ENCODE measurements at places on chromosomes 16 and 17.
A peak's percentile ranks its signal among the peaks of the same experiment; 100 is the strongest.

DNA sequence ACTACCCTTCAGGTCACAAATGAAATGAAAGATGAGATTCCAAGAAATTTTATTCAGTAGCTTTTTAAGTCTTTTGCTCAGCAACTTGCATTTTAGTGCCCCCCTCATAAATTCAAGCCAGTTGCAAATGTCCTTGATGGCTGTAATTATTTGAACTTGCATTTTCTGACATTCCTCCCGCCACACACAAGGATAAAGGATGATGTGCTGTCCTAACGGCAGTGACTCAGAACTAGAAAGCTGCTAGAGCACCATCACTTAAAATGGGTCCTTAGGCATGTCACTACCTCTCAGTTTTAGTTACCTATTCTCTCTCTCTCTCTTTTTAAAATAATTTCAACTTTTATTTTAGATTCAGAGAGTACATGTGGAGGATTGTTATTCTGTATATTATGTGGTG, 306.7 kb downstream of the CNTNAP4 start:
- no peak for DNase-seq

DNA sequence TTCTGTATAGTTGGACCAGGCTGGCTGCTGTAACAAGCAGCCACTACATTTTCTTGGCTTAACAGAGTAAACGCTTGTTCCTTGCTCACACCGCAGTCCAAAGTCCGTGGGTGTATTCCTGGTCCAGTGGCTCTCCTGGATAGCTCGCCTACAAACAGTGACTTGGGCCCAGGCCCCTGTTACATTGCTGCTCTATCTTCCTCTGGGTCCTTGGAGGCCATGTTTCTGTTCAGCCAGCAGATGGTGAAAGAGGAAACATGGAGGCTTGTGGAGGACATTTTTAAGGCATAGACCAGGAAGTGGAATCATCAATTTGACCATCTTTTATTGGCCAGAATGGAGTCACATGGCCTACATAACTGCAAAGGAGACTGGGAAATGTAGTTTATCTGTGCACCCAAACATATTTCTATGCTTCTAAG, 55.1 kb downstream of the ATP2C2 start:
- DNase-seq, result no peak

DNA sequence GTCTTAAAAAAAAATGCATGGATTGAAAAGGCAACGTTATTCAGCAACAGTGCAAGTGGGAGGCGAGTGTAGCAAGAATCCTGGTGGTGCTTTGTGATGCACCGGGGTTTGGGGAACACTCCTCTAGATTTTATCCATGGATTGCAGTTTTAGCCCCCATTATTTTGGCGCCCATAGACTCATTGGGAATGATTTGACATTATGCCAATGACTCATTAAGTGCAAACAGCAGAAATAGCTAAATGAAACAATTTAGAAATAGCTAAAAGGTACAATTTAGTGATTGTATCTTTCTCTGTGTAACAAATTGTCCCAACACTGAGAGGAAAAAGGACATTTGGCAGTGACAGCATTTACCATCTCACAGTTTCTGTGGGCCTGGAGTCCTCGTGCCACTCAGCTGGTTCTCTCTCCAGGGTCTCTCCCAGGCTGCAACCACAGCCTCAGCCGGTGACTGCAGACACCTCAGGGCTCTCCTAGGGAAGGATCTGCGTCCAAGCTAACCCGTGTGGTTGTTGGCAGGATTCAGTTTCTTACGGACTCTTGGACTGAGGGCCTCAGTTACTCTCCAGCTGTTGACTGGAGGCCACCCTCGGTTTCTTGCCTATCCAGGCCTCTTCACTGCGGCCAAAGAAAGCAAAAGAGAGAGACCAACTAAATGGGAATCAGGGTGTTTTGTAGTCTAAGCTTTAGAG, 398.7 kb downstream of the SNX29 start:
- no peak for DNase-seq

DNA sequence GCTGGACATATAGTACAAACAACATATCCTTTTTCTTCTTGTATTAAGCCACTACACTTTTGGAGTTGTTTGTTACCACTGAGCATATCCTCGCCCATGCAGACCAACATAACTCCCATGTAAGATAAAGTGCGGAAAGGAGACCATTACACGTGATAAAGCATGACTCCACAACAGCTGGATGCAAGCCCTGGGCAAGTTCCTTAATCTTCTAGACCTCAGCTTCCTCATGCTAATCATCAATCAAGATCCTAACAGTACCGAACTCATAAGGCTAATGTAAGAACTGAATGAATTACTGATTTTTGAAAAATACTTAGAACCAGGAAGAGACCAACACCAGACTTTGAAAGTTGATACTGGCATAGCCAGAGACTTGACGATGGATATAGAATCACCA, 47.0 kb upstream of the GSG1L start:
- peak; percentile 6 for DNase-seq

GRCh38 chr17:80783971-80784370, 207.7 kb upstream of the CHMP6 start:
- no peak for DNase-seq

DNA sequence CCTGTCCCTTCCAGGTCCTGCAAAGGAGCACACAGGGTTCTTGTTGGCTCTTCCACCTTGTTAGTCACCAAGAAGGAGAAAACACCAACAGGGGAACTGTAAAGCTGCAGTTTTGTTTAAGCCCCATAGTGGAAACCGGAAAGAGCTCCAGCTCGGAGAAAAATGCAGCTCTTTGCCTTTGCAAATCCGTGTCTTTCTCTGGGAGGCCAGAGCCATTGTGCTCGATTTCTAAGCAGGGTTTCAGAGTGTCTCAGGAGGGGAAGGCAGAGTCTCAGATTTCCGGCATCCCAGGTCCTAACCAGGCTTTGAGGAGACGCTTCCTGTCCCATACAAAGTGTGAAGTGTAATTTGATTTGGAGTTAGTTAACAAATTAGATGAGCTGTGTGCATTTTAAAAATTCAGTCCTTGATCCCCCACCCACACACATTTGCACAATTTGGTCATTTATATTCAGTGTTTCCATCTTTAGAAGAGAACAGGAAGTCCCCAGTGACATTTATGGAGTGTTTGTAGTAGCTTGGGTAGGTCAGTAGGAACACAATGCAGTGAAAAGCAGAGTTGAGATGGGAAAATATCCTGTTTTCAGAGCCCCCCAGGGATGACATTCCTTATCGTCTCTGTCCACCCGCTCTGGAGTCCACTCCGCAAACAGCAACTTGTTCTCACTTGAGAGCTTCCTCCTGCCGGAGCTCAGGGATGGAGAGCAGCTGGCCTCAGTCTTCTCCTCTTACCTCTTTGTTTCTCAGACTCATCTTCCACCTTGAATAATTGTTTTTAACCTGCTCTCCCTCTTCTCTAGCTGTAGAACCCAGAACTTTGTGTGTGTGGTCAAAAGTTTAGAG, 331.9 kb downstream of the SEC14L1 start:
- no peak for DNase-seq

GRCh38 chr17:38982858-38983746, 15.9 kb upstream of the FBXO47 start:
- DNase-seq, result peak; percentile 24

DNA sequence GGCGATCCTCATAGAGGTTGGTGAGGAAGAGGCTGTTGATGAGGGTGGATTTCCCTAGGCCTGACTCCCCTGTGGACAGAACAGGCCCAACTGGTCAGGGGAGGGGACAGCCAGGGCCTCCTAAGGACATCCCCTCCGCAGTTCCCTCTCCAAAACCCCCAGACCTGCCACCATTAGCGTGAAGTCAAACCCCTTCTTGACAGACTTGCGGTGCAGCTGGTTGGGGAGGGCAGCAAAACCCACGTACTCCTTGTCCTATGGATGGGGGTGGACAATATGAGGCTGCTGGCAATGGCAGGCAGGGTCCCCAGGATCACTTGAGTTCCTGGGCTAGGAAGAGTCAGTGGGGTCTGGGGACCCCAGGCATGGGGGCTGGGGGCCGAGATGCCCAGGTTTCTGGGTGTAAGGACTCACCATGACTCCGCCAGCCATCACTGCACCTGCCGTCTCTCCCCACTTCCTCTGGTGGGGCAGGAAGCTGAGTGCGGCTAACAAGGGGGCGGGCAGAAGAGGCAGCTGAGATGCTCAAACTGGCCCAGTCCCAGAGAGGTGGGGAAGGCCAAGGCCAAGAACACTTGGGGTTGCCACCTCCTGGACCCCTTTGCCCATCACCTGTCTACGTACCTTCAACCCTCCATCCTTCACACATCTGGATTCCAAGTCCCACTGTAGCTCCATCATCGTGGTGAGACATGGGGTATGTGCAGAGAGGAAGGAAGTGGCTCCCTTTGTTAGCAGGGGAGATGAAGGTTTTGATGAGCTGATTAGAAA, at the start of gene SEPTIN1:
Gene SEPTIN1 (minus strand): TSS at position 451 of the 771 bp plus-strand sequence. CDS start 19 bp downstream, at position 432.
- DNase-seq, result peak; percentile 71

DNA sequence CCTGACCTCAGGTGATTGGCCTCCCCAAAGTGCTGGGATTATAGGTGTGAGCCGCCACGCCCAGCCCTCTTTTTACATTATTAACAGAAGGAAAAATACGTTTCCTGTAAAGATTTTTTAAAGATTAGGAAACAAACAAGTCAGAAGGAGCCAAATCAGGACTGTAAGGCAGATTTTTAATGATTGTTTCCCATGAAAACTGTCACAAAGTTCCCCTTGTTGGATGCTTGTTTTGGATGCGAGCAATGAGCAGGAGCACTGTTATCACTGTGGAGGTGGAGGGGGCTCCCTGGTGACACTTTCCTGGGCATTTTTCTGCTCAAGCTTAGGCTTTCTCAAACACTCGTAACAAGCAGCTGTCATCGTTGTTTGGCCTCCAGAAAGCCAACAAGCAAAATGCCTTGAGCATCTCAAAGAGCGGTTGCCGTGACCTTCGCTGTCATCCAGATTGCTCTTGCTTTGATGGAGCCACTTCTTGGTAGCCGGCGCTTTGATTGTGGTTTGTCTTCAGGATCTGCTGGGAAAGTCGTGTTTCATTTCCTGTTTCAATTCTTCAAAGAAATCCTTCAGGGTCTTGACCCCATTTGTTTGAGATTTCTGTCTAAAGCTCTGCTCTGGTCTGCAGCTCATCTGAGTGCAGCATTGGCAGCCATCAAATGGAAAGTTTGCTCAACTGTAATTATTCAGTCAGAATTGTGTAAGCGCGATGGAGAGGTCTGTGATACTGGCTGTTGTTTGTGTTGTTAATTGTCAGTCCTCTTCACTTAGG, 128.7 kb downstream of the RPTOR start:
- no peak for DNase-seq

DNA sequence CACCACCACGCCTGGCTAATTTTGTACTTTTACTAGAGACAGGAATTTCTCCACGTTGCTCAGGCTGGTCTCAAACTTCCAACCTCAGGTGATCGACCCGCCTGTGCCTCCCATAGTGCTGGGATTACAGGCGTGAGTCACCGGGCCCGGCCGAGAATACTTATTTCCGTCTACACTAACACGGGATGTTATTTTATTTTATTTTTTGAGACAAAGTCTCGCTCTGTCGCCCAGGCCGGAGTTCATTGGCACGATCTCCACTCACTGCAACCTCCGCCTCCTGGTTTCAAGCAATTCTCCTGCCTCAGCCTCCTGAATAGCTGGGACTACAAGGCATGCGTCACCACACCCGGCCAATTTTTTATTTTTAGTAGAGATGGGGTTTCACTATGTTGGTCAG, 9.5 kb upstream of the PDXDC1 start:
- DNase-seq, result no peak

DNA sequence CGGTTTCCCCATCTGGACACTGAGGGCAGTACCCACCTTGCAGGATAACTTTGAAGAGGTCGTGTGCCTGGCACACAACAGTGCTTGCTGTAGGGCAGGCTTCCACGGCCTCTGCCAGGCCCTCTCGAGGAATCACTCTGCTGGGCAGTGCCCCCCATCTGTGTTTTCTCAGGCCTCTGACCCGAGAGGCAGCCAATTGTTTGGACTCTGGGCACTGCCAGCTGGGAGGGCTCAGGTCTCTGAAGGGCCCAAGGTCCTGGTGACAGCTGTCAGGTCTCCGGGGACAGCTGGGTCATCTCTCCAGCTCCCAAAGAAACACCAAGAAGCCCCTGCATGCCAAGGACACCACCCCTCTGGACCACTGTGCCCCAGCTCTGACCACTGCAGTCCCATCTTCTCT, 1.0 kb upstream of the RAB26 start:
- DNase-seq, result no peak

- DNase-seq, result no peak
These were observed 5.3 kb upstream of the MAPK7 start for GRCh38 chr17:19372866-19373504.

DNA sequence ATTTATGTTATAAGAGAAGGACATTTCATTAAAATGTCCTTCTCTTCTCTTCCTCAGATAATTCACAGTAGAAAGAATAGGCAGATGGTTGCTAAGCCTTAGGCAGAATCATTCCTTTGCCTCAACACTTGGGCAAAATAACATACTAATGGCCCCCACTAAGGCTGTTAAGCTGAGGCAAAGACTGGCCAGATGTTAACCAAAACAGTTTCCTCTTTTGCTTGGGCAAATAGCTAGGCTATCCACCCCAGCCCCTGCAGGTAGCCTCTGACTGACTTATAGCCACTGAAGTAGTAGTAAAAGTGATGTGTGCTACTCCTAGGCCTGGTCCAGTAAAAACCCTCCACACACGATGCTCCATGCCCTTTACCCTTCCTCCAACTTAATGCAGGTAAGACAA, 55.2 kb downstream of the SPAG9 start:
- DNase-seq, result no peak

- no peak for DNase-seq
These were observed 787 bp downstream of the CDH11 start for GRCh38 chr16:65120831-65121721.

DNA sequence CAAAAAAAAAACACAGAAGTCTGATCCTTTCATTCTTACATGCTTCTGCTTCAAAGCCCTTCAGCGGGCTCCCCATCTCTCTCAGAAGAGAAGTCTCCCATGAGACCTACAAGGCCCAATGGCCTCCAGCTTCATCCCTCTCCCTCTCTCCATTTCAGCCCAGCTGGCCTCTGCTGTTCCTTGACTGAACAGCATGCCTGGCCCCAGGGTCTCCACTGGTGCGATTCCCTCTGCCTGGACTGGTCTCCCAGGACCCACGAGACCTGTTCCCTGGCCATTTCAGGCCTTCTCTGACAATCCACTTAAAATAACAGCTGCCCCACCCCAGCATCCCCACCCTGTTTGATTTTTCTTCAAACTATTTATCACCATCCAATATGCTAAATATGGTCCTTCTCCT, 91.2 kb downstream of the AIPL1 start:
- no peak for DNase-seq

DNA sequence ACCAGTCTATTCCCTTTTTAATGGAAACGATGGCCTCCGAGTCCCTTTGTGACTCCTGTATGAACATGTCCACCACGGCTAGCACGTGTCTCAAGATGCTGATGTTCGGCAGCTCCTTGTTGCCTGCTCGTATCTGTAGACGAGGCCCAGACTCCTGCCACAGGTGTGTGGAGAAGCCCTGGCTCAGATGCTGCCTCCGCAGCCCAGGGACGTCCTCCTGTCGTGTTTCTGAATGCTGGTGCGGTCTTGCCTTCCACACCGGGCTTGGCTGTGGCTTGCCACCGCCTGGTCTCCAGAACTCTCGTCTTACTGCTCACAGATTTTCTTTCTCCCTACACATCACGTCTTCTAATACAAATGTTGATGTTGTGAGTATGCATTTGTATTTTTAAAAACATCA, 17.0 kb downstream of the FOXF1 start:
- no peak for DNase-seq

All from CD4-positive, alpha-beta T cell (primary cell).